Stimulated activated CD4-positive, alpha-beta T cell treated with anti-CD3 and anti-CD28 coated beads, TNF-alpha, amount 100 ng/mL, for 48 hours (primary cell): ENCODE measurements at places on chromosomes 1 and 21.

- DNase-seq = no peak
Measured at GRCh38 chr1:108124622-108125311, 75.4 kb downstream of the SLC25A24 start.

- DNase-seq = no peak
Measured at GRCh38 chr1:67191668-67192520, 25.6 kb downstream of the IL23R start.

DNA sequence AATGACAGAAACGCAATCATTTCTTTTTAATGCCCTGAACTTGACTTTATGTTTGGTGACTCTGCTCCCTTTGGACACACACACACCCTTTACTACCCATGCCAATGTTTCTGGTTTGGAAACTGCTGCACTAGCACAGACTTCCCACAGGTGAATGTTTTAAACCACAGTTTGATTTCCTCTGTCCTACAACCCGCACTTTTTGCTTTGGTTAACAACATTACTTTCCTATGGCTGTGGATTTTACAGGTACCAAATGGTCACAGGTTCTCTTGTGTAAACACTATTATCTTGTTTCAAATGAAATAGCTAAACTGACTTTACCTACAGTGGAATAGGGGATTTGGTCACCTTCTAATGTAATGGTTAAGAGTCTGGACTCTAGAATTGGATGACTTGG lies 51.5 kb upstream of the ZNF644 start:
- no peak for DNase-seq

- no peak for DNase-seq
Measured at GRCh38 chr1:242242983-242243382, 244.1 kb upstream of the MAP1LC3C start.

DNA sequence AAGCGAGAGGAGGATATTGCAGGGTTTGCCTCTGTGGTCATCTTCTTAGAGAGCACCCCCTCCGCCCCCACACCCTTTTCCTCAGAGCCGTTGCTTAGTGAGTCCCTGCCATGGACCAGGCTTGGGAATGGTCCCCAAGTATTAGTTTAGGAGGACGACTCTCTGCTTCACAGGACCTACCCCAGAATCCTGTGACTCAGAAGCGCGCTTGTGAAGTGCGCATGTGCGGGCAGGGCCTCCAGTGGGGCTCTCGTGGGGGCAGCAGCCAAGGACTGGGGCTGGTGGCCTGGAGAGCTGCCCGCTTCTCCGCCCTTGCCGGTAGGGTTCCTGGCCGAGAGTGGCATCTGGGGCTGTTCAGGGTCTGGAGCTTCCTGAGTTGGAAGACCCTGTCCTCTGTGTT lies 37.3 kb upstream of the HMGN1 start:
- DNase-seq = no peak

- no peak for DNase-seq
Measured at GRCh38 chr1:37605806-37606474, 10.2 kb upstream of the GNL2 start.

- no peak for DNase-seq
Measured at GRCh38 chr1:117368116-117369108, 1.2 kb downstream of the MAN1A2 start.

GRCh38 chr1:229035054-229035747 lies 235.7 kb upstream of the RAB4A start:
- no peak for DNase-seq

GRCh38 chr1:214854126-214854875 lies 228.2 kb upstream of the KCNK2 start:
- no peak for DNase-seq

- DNase-seq = no peak
Measured at GRCh38 chr1:241990040-241990439, 8.9 kb downstream of the MAP1LC3C start.
